Right atrium auricular region (tissue), 2 donors: ENCODE measurements at places on chromosomes 6 and 20. TPM values are rescaled to one million over a fixed set of nuclear protein-coding genes. Genes with fewer than 3 reads are reported as not detected.

Gene SCUBE3
- total RNA-seq: 0.12 TPM

Gene WASF1
- total RNA-seq: 3.5 TPM

Gene VIP
- not detected for total RNA-seq

Gene FAM83C
- not detected for total RNA-seq

Gene MDFI
- total RNA-seq: 12.3 TPM

DNA sequence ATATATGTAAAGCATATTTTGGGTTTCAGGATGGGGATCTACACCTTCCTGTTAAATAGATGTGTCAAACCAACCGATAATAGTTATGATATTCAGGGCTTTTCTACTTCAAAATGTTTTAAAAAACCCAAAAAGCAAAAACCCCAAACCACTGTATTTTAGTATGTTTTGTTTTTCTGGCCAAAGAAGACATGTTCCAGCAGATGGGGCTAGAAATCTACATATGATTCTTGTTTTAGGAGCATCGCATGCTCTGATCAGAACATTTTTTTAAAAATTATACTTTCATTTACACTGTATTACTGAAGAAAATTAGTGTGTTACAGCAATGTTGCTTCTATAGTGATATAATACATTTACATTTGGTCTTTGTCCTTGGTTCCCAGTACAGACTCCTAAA is 11.0 kb downstream of the RMND1 start:
- H3K36me3 ChIP-seq: no peaks in the 10 kb centered on the region
- no peak for DNase-seq
- peak overlapping the region; percentile 8 for H3K27ac ChIP-seq
- H3K4me3 ChIP-seq: no peak overlapping the region
- H3K27me3 ChIP-seq: no peaks in the 10 kb centered on the region

- H3K36me3 ChIP-seq: no peaks in the 10 kb centered on the region
- H3K4me1 ChIP-seq: no peaks in the 10 kb centered on the region
- no peak overlapping the region for H3K27ac ChIP-seq
- no peak for DNase-seq
- H3K27me3 ChIP-seq: no peaks in the 10 kb centered on the region
- H3K4me3 ChIP-seq: no peak overlapping the region
Measured at GRCh38 chr6:91033964-91034363, 447.1 kb upstream of the MAP3K7 start.

DNA sequence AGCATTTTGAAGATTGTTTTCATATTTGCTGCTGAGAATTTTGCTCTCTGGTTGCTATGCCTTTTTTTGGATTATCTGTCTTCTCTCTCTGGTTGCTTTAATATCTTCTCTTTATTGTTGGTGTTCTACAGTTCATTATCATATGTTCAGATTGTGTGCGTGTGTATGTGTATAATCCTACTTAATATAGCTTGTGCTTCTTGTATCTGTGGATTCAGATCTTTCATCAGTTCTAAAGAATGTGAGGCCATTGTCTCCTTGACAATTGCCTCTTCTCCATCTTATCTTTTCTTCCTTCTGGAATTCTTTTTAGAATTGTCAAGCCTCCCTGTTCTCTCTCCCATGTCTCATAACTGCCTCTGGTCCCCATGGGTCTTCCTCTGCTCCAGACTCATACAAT is 195.4 kb downstream of the CDC5L start:
- no peaks in the 10 kb centered on the region for H3K36me3 ChIP-seq
- no peak overlapping the region for H3K4me3 ChIP-seq
- H3K27ac ChIP-seq: no peak overlapping the region
- H3K27me3 ChIP-seq: no peaks in the 10 kb centered on the region
- no peak for DNase-seq

- no peak for DNase-seq
- H3K4me3 ChIP-seq: no peak overlapping the region
- no peaks in the 10 kb centered on the region for H3K27me3 ChIP-seq
- H3K4me1 ChIP-seq: no peaks in the 10 kb centered on the region
Measured at GRCh38 chr6:156988276-156989158, 211.3 kb downstream of the ARID1B start.

DNA sequence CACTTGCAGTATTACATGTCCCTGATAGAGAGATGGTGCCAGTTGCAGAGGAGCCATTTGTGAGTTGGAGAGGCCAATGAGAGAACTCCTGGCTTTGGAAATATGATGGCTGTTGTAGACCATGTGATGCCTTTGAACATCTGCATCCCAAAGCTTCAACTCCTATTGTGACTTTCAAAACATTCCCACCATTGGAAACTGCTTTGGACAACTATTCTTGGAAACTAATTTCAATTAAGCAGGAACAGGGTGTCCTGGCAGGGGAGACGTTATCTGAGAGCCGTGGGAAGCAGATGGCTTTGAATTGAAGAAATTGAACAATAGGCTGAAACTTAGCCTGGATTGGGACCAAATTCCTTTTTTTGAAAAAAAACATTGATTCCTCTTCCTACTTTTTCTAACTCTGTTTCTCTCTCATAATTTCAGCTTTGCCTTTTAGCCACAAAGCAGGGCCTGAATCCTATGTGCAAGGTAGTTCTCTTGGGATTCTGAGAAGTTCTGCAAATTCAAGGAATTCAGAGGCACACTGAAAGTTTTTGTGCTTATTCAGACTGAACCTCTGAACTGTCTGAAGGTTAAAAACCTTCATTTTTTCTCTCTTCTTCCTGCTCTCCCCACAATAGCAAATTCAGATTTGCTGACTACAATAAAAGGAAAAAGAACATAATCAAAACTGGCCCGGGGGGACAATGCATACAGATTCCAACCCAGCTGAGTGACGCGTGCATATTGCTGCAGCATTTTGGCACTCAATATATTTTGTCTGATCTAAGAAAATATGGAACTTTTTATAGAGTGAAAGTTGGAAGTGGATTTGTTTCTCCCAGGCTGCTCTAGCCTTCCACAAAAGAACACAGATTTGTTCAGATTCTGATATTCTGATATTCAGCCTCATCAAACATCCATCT is 720.4 kb upstream of the CHD6 start:
- no peak for DNase-seq
- no peak overlapping the region for H3K4me3 ChIP-seq
- no peaks in the 10 kb centered on the region for H3K4me1 ChIP-seq
- no peak overlapping the region for H3K27ac ChIP-seq

- no peaks in the 10 kb centered on the region for H3K27me3 ChIP-seq
- no peaks in the 10 kb centered on the region for H3K4me1 ChIP-seq
- H3K4me3 ChIP-seq: no peak overlapping the region
- H3K27ac ChIP-seq: no peak overlapping the region
- H3K36me3 ChIP-seq: no peaks in the 10 kb centered on the region
Measured at GRCh38 chr6:66638099-66638498, 931.1 kb upstream of the EYS start.
